A549 treated with AZD2906 at 1 μM for 4 hours (cell line): ENCODE measurements at places on chromosomes 3 and 15. TPM values are rescaled to one million over a fixed set of nuclear protein-coding genes. Genes with fewer than 3 reads are reported as not detected.

The CD80 gene
- 0.03 TPM in 1 of 5 replicates, not detected in the others for total RNA-seq

The MYO5C gene
- 4.8 to 6.6 TPM (median 5.9 TPM) in 5 replicates for total RNA-seq

The COL8A1 gene
- total RNA-seq = not detected in 5 replicates

The ARGFX gene
- total RNA-seq = not detected in 5 replicates

The DUOXA1 gene
- total RNA-seq = 0.06 to 0.30 TPM (median 0.09 TPM) in 5 replicates

The SLC6A20 gene
- 0.03 to 0.08 TPM (median 0.06 TPM) in 4 of 5 replicates, not detected in the other for total RNA-seq

The LDHAL6B gene
- total RNA-seq = not detected in 5 replicates

The RFTN1 gene
- 3.0 to 3.5 TPM (median 3.1 TPM) in 5 replicates for total RNA-seq

The MRAS gene
- total RNA-seq = 6.3 to 9.5 TPM (median 8.2 TPM) in 5 replicates

The ACTRT3 gene
- total RNA-seq = 2.6 to 3.3 TPM (median 3.1 TPM) in 5 replicates

The ZPLD1 gene
- total RNA-seq = 0.02 to 0.06 TPM (median 0.03 TPM) in 4 of 5 replicates, not detected in the other

The TMEM212 gene
- total RNA-seq = not detected in 5 replicates

The B3GNT5 gene
- 22.6 to 26.9 TPM (median 24.8 TPM) in 5 replicates for total RNA-seq

The ASB14 gene
- not detected in 5 replicates for total RNA-seq

The FRMD5 gene
- total RNA-seq = 1.7 to 2.8 TPM (median 2.0 TPM) in 5 replicates

The OSBPL10 gene
- 17.0 to 24.0 TPM (median 22.8 TPM) in 5 replicates for total RNA-seq

The SCG5 gene
- total RNA-seq = 1.4 to 2.1 TPM (median 1.9 TPM) in 5 replicates

The EPHB1 gene
- total RNA-seq = 0.03 to 0.13 TPM (median 0.11 TPM) in 5 replicates

The ETFA gene
- total RNA-seq = 229 to 259 TPM (median 253 TPM) in 5 replicates
